ENCODE measurements at places on chromosomes 7 and 10. TPM values are rescaled to one million over a fixed set of nuclear protein-coding genes. Genes with fewer than 3 reads are reported as not detected.

DNA sequence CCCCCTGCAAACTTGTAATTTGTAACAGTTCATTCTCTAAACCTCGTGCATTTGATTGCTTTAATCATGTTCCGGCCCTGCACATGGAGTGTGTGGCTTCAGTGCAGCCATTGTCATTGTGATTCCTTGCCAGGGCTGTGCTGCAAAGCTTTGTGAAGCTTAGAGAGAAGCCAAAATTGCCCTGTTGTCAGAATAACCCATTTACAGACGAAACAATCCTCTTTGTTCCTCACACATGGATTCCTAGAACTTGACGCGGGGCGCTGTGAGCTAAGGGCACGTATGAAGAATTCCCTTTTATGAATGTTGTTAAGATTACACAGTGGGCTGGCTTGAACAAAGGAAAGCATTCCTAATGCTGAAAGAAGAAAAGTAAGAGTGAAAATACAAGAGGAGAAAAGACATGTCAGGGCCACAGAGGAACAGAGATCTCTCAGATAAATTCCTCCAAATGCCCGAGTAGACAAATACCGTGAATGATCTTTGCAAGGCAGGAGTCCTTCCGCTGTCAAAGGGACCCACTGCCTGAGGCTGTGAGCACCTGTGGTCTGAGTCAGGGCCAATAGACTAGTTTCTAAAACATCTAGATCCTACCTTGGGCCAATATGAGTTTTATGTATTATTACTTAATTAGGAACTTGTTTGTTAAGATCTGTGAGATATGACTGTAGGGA is 205.4 kb upstream of the C7orf33 start:
- DNase-seq: no peak

The PLXNA4 gene
- total RNA-seq: 5.6 TPM

DNA sequence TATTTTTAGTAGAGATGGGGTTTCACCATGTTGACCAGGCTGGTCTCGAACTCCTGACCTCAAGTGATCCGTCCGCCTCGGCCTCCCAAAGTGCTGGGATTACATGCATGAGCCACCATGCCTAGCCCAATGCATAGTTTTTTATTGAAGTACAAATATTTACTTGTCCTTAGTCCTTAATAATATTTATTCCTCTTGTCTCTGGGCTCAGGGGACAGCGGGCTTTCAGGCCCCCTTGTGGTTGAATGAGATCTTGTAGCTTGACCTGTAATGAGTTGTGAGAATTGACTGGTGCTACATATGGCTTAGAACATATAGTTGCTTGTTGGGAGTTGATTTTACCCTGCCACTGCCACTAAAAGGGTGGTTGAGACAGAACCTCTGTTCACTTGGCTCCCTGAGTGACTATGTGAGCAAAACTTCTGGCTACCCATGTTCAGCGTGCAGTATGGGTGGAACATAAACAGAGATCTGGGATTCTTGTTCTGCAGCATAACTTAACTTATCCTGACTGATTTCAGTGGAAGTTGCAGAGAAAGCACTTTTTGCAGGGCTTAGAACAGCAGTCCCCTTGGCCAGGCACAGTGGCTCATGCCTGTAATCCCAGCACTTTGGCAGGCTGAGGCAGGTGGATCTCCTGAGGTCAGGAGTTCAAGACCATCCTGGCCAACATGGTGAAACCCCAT is 14.9 kb downstream of the CCL26 start:
- no peak for DNase-seq

DNA sequence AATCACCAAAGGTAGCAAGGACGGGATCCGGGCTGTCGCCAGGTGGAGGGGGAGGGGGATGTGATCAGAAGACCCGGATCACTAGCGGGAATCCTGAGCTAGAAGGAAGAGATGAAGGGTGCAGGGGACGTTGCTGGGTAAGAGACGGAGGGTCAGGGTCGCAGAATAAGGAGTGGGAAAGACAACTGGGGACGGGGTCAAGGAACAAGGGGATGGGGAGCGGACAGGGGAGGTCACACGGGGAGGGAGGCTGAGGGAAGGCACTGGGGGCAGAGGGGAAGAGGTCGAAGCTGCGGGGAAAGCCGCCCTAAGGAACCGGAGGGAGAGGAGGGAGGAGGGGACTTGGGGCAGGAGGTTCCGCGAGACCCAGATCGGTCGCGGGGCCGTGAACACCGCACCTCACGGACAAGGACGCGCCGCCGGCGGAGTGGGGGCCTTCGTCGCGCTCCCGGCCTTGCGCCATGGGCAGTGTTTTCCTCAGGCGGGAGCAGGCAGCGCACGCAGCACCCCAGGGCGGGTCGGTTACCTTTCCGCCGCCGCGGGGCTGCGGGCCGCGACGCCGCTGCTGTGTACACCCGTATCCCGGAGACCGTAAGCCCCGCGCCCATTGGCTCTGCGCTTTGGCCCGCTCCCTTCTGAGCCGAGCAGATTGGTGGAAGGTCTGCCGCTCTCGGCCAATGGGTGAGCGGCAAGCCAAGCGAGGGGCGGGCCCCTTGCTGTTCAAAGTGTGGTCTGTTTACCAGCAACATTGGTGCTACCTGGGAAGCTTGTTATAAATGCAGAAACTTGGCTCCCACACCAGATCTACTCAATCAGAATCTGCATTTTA is at the start of gene CFAP43:
CFAP43 (minus strand) TSS at position 581 of the 829 bp plus-strand sequence; CDS start at position 463, 118 bp downstream.
- peak; percentile 98 for DNase-seq

- no peak for DNase-seq
These were observed 10.5 kb upstream of the MTPAP start for GRCh38 chr10:30359373-30360206.

DNA sequence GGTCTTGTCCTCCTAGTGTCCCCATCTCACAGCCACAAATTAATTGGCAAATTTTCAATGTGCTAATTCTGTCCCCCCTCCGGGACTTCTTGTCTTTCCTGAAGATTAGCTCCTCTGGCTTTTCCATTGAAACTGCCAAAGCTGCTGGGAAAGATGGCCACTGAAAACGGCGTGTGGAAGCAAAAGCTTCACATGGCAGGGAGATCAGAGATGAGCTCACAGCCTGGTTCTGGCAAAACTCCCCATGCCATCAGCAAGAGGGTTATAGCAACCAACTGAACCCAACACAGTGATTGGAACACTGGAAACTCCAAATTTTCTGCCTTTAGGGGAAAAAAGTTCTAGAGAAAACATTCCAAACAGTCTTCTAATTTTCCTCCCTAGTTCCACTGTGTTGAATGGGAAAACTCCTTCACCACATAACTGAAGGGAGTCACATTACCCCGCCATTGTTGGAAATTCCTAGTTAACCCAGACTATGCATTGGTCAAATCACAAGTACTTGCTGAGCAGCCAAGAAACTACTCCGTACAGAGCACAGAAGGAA is 37.0 kb downstream of the NRAP start:
- DNase-seq: no peak

The CYP2E1 gene
- total RNA-seq: 0.69 TPM

The MET gene
- 13.8 TPM for total RNA-seq

GRCh38 chr10:132753596-132753995 is 32.4 kb downstream of the NKX6-2 start:
- no peak for DNase-seq

The CUBN gene
- total RNA-seq: 4.0 TPM

The RBM20 gene
- total RNA-seq: 1.0 TPM

DNA sequence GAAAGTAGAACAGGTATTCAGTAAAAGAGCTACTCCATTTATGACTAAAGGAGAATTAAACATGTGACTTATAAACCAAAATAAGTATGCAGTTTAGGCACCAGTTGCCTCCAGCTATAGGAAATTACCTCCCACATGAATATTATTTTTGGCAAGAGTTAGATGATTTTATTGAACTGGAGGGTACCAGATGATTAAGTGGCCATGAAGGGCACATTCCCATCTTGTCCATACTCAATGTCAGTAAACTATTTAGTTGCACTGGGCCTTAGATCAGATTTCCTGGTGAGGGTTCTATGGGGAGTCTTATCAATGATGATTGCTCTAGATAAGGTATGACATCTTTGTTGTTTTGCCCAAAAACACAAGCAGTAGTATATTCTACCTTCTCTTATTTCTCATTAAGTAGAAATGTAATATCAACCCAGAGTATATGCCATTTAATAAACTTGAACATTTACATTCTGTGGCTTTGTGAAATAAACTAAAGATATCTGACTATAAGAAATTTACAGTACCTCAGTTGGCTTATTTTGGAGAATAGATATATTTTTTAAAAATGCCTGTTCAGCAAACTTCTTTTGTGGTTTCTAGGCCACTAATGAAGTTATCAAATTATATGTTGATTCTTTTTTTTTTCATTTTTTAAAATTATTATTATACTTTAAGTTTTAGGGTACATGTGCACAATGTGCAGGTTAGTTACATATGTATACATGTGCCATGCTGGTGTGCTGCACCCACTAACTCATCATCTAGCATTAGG is 145.3 kb downstream of the SEMA3A start:
- DNase-seq: no peak

The OAT gene
- total RNA-seq: 76.6 TPM

- no peak for DNase-seq
These were observed 56.0 kb downstream of the CCDC71L start for GRCh38 chr7:106604971-106605370.

DNA sequence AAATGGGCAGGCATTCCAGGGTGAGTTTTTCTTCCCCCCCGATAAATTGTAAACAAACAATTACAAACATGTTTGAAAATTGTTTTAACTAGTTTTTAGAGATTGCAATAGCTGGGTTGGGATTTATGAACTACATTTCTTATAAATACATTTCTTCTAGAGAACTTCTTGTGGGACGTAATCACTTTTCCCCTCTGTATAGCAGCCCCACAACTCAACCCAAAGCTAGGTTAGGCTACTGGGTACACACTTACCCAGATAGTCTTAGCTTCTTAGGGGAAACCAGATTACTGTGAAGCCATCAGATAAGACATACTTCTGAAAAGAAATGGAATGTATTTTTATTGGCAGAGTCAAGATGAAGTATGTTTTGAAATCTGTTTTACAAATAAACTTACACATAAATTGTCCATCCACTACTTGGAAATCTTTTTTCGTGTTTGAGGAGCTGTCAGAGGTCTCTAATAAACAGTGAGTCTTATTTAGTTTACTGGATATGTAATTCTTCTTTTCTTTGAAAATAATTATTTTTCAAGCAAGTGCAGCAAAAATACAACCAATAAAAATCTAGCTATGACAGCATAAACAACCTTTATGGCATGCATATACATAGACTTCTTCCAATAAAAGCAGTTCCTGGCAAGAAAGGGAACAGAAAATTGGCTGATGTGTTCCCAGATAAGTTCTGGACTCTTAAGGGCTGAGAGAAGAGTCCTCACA is 8.0 kb upstream of the GLRX3 start:
- no peak for DNase-seq

The CCL24 gene
- total RNA-seq: not detected

GRCh38 chr7:68706291-68706690 is 892.0 kb upstream of the AUTS2 start:
- DNase-seq: no peak

DNA sequence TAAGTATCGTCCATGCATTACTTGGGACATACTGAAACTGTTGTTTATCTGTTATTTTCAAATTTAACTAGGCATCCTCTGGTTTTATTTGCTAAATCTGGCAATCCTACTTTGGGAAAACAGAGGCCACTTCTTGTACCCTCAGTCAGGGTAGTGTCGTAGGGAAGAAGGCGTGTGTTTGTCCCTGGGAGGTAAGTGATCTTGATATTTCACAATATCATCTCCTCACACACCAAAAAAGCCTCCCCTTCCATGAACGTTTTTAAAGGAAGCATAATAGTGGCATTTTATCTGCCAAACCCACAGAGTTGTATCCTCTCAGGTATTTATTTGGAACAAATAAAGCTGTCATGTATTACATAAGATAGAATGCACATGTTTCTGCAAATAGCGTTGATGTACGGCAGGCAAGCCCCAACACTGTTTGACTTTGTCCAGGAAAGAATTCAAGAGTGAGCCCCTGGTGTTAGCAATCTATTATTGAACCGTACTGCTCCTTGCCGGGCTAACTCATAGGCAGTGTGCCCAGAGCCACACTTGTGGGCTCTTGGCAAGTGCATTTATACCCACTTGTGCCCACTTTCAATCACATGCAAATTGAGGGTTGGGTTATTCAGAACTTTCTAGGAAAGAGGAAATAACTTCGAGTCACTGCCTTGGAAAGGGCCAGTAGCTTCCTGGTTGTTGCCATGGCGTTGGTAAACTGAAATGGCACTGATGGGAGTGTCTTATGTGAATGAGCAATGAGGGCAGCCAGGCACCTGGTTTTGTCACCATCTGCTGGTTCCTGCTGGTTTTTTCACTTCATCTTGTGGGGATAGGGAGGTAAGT is 266.0 kb downstream of the USP6NL start:
- DNase-seq: no peak

The VWA2 gene
- total RNA-seq: 22.6 TPM

DNA sequence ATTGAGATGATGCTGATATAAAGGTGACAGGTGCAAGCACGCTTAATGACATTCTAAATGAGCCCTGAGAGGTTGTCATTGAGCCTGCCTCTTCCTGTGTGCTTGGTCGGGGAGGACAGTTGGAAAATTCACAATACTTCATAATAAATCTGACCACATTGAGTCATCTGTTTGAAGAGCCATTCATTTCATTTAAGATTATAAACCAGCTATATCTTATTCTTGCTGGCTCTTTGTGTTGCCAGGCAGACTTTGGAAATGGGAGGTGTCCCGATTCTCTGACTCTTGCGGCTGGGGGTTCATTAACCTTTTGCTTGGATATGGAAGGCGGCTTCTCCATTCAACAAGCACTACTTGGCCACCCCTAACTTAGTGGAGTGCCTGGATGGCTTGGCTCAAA is 198.2 kb downstream of the FANK1 start:
- DNase-seq: no peak

DNA sequence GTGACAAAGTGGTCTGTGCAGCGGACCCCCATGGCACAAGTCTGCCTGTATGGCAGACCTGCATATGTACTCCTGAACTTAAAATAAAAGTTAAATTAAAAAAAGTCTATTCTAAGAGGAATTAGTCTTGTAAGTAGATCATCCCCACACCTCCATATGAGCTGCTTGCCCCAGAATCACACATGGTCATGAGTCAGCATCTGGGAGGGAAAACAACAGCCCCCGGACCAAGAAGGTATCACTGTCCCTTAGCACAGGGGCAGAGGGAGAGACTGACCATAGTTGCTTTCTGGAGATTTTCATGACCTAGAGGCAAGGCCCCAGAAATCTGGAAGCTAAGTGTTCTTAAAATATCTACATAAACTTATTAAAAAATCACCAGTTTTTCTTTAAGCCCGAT is 86.6 kb upstream of the PDK4 start:
- DNase-seq: no peak

DNA sequence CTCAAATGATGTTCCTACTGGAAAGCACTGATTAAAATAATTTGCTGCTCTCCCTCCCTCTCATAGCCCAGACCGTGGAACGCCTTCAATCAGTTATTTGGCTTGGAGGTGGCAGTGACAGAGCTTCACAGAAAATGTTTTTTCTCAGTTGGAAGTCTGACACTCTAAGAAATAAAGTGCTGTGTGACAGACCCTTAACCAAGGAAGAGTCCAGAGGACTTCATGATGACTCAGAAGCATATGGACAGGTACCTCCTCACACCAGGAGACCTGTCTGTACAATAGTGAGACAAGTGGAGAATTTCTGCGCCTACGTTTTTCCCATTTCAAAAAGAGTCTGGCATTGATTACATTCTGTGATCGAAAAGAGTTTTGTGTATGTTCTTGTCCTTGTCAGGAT is 295.5 kb downstream of the DOCK4 start:
- DNase-seq: no peak

GRCh38 chr10:96339956-96340904 is 18.6 kb downstream of the OPALIN start:
- DNase-seq: peak; percentile 25

GRCh38 chr10:132205650-132206376 is 19.1 kb downstream of the DPYSL4 start:
- DNase-seq: no peak

- DNase-seq: no peak
These were observed 10.0 kb downstream of the WNT2 start for GRCh38 chr7:117312593-117313580.

Measured in uterus (tissue), 4 donors.